Progenitor cell of endocrine pancreas (in vitro differentiated cells): ENCODE measurements at places on chromosomes 11 and 22. TPM values are rescaled to one million over a fixed set of nuclear protein-coding genes. Genes with fewer than 3 reads are reported as not detected.

Gene BRSK2
- total RNA-seq, result 49.2 and 53.2 TPM in 2 replicates

Gene AP1B1
- total RNA-seq, result 59.6 and 60.3 TPM in 2 replicates

Gene FREY1
- 2.8 and 3.7 TPM in 2 replicates for total RNA-seq

- peak overlapping the region; percentile 68 for H3K27ac ChIP-seq
- no peak for DNase-seq
- H3K4me1 ChIP-seq, result no peaks in the 10 kb centered on the region
Measured at GRCh38 chr11:8318536-8318935, 54.9 kb upstream of the LMO1 start.

DNA sequence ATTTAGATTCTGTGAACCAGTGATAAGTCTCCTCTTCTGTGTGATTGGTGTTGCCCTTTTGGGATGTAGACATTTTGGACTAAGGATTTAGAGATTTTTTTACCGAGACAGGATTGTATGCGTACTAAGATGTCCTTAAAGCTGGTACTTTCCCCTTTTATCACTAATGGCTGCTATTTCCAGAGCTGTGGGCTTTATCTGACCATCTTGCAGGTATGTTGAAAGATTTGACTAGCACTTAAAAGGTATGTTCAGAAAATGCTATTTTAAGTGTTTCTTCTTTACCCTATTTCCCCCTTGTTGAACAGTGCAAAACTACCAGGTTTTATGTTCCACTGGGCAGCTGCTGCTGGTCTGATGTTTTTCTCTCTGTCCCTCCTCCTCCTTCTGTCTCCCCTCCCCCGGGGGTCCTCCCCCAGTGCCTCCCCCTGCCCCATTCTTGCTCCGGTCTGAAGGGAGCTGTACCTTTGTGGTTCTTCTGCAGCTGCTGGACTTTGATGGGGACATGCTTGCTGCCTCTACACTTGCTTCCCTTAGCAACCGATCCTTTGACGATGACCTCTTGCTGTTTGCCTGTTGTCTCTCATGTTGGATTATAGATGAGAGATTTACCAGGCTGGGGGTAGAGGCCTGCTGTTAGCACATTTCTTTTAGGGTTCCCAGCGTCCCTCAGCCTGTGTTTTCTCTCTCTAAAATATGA is 59.6 kb downstream of the ZNRF3 start:
- H3K4me3 ChIP-seq, result no peak overlapping the region
- peak overlapping the region; percentile 86 for H3K27ac ChIP-seq
- peaks cover 22% of the 10 kb centered on the region for H3K4me1 ChIP-seq
- H3K36me3 ChIP-seq, result peaks cover 12% of the 10 kb centered on the region
- no peaks in the 10 kb centered on the region for H3K27me3 ChIP-seq

GRCh38 chr11:94780432-94780831 is 12.3 kb downstream of the AMOTL1 start:
- no peak for DNase-seq
- no peak overlapping the region for H3K4me3 ChIP-seq
- no peaks in the 10 kb centered on the region for H3K36me3 ChIP-seq
- no peaks in the 10 kb centered on the region for H3K27me3 ChIP-seq
- H3K4me1 ChIP-seq, result peaks cover 16% of the 10 kb centered on the region

DNA sequence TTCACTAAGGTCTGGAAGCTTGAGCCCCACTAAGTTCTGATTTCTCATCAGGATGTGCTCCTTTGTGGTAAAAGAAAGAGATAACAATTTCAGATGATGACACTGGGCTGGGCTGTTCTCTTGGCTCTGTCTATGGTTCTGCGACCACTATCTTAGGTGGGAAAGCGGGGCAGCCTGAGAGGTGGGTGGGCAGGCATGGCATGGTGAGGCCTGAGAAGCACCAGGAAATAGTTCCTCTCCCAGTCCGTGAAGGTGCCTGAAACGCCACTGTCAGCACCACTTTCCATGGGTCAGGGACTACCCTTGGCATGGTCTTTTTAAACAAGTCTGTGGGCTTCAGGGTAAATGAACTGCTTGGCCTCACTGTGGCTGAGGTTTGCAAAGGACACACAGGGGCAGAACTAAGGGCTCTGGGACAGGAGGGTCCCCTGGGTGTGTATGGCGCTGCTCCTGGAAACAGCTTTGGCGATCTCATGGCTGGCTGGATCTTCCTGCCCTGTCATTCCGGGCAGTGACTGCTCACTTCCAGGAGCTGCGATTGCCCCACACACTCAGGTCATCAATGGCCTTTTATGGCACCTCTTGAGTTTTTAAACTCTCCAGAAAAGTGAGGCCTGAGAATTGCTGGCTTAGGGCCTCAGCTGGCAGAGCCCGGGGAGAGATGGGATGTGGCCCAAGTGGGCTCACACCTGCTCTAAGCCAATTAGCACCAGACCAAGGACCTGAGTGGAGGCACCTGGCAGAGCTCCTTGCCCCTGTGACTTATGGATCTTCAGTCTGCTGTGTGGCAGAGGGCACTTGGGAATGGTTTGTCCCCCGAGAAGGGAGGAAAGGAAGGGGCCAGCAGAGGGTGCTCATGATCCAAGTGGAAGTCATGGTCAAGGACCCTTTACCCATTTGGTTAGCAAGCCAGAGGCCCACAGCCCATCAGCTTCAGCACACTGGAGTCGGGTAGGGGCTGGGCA is 55.6 kb upstream of the LYVE1 start:
- DNase-seq, result no peak
- no peaks in the 10 kb centered on the region for H3K27me3 ChIP-seq
- H3K36me3 ChIP-seq, result no peaks in the 10 kb centered on the region
- no peaks in the 10 kb centered on the region for H3K4me1 ChIP-seq
- no peak overlapping the region for H3K27ac ChIP-seq

- peaks cover 1% of the 10 kb centered on the region for H3K36me3 ChIP-seq
- H3K27ac ChIP-seq, result no peak overlapping the region
- no peak overlapping the region for H3K4me3 ChIP-seq
- no peak for DNase-seq
- H3K4me1 ChIP-seq, result peaks cover 3% of the 10 kb centered on the region
Measured at GRCh38 chr11:85946221-85946620, 91.0 kb downstream of the CCDC83 start.

GRCh38 chr11:12205330-12205729 is 94.9 kb downstream of the MICAL2 start:
- H3K4me1 ChIP-seq, result peaks cover 14% of the 10 kb centered on the region
- no peak for DNase-seq
- no peaks in the 10 kb centered on the region for H3K27me3 ChIP-seq
- H3K27ac ChIP-seq, result no peak overlapping the region
- no peaks in the 10 kb centered on the region for H3K36me3 ChIP-seq

DNA sequence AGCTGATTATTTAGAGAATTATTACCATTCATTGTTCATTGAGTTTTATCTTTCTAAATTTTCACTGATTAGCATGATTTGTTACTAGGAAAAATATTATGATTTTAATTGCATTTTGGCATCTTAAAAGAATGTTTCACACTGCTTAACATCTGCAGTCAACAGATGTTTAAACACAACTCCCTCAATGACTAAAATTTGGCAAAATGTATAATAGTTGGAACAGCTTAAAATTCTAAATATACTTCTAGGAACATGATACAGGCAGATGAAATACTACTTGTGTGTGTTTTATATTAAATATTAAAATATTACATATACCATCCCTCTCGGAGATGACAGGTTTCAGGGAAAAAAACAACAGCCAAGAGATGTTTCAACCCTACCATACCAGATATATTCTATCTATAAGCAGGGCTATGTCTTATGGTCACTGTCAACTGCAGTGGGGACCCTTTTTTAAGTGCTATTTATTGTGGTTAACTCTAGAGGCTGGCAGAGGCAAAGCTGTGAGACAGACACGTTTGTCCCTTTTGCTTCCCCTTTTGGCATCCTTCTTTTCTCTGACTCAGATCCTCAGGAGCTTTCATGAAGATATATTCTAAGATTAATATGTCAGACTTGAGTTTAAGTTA is 81.9 kb downstream of the BDNF start:
- DNase-seq, result no peak
